ENCODE measurements at places on chromosomes 7 and 10. TPM values are rescaled to one million over a fixed set of nuclear protein-coding genes. Genes with fewer than 3 reads are reported as not detected.

The IKZF1 gene
- 232 TPM for total RNA-seq

The STRIP2 gene
- 28.9 TPM for total RNA-seq

The SHTN1 gene
- not detected for total RNA-seq

The SLC18A3 gene
- total RNA-seq = not detected

The MRC1 gene
- not detected for total RNA-seq

The POU6F2 gene
- not detected for total RNA-seq

The RELN gene
- not detected for total RNA-seq

The NOLC1 gene
- 355 TPM for total RNA-seq

The CRPPA gene
- 1.5 TPM for total RNA-seq

The RTKN2 gene
- total RNA-seq = 1.0 TPM

The CYP26A1 gene
- not detected for total RNA-seq

The LIPM gene
- total RNA-seq = not detected

The PDE1C gene
- total RNA-seq = not detected

The C10orf67 gene
- total RNA-seq = not detected

The LRRC17 gene
- not detected for total RNA-seq

The AUTS2 gene
- total RNA-seq = 3.4 TPM

The CPN1 gene
- not detected for total RNA-seq

The NAT16 gene
- total RNA-seq = not detected

The C10orf143 gene
- total RNA-seq = 5.0 TPM

The ZNF425 gene
- 1.4 TPM for total RNA-seq

The TYSND1 gene
- 15.1 TPM for total RNA-seq

The IFIT2 gene
- 1.3 TPM for total RNA-seq

The ATP5MK gene
- 459 TPM for total RNA-seq

The HHEX gene
- total RNA-seq = 0.19 TPM

The FAM25G gene
- total RNA-seq = not detected

The GALNT17 gene
- not detected for total RNA-seq

The TFR2 gene
- total RNA-seq = 21.8 TPM

The DYNC1I1 gene
- not detected for total RNA-seq

The CFAP46 gene
- total RNA-seq = 0.19 TPM

The MCU gene
- total RNA-seq = 19.0 TPM

The NUTM2A gene
- total RNA-seq = 0.67 TPM

The AKR1E2 gene
- 2.0 TPM for total RNA-seq

The NPFFR1 gene
- not detected for total RNA-seq

The ASB15 gene
- not detected for total RNA-seq

The LMOD2 gene
- total RNA-seq = not detected

The DPYSL4 gene
- 10.2 TPM for total RNA-seq

The LRCH4 gene
- total RNA-seq = 84.5 TPM

The ZNF789 gene
- total RNA-seq = 14.4 TPM

The DNAJC1 gene
- total RNA-seq = 30.1 TPM

The SRI gene
- 275 TPM for total RNA-seq

The ADCY1 gene
- 0.25 TPM for total RNA-seq

The PRKG1 gene
- total RNA-seq = not detected

The HECW1 gene
- not detected for total RNA-seq

The UNC5B gene
- total RNA-seq = 0.15 TPM

The ASZ1 gene
- total RNA-seq = not detected
